Tibial nerve (tissue), 4 donors: ENCODE measurements at places on chromosomes 12 and 14. TPM values are rescaled to one million over a fixed set of nuclear protein-coding genes. Genes with fewer than 3 reads are reported as not detected.
A peak's percentile ranks its signal among the peaks of the same experiment; 100 is the strongest.

GRCh38 chr12:100141998-100142850, 450 bp downstream of the BLTP3B start:
- peak; percentile 49 for DNase-seq

DNA sequence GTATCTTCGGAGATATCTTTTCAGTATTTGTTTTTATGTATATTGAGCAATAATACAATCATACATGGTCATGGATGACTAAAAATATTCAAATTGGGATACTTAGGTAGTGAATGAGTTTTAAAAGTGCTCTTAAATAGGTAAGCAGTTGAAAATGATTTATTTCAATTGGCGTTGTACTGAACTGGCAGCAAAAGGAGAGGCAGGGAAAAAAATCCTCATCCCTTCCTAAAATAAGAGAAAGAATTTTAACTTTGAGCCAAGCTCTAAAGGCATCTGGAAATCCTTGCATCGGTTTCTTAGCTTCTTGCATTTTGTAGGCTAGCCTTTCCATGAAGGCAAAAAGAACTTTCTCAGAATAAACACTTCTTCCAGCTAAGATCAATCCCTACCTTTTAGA, 125.2 kb downstream of the MGST1 start:
- no peak for DNase-seq

DNA sequence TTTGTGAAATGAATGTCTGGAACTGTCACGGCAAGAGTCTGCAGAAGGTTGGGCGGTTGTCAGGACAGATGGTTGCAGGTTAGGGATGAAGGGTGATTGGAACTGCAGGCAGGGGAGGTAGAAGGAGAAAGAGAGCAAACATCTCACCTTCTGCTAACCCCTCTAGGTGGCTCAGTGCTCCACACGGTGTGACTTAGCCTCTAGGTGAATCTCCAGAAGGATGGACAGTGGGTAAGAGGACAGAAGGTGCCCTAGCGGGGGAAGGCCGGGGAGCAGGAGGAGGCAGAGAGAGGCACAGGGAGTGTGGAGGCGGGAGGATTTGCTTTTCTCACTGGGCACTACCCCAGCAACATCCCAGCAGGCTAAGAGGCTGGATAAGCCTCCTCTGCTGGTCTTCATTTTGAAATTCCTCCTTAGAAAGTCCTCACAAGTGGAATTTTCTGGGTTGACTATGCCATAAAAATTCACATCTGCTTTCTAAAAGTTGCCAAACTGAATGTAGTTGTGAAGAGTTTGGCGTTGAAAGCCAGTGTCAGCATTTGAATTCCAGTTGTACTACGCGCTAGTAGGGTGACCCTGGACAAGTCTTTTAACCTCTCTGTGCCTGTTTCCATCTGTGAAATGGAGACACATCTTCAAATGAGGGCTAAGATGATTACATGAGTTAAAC, 10.7 kb upstream of the GPR68 start:
- no peak for DNase-seq

- DNase-seq, result no peak
These were observed 20.2 kb downstream of the DCAF4 start for GRCh38 chr14:72946491-72946890.

DNA sequence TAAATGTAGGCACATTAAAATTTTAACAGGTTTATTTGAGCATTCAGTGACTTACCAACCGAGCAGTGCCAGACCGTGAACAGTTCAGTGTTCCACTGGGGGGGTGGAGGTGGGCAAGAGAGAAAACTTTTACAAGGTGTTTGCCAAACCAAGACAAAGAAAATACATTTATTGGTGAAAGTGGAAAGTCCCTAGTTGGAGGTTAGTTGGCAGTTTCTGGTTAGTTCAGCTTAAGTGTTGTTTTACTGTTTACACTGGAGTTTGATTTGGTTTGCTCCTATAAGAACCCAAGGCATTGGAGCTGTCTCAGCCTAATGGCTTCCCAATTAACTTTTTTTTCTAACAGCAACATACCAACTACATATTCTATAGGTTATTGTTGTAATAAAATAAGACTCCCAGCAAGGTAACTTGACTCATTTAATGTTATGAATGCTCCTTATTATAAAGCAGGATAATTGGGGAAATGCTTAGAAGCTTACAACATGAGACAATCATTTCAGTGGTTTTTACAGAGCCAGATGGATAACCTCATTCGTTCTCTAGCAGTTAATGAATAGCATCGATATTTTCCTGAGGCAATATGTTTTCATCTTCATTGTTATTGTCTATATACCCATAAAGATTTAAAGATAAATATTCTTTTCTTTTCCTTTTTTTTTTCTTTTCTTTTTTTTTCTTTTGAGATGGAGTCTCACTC, 115.8 kb downstream of the ETNK1 start:
- no peak for DNase-seq

DNA sequence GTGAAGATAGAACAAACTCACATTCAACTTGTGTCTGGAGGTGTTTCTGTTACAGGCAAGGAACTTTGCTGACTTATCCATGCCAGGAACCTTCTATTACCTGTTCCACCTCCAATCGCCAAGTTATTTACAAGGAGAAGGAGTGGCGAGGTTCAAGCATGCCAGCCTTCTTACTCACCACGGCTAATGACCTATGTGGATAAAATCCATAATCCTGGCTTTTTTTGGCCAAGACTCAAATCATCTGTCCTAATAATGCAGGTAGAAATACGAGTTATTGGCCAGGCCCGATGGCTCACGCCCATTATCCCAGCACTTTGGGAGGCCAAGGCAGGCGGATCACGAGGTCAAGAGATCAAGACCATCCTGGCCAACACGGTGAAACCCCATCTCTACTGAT, 241.6 kb downstream of the TMEM132D start:
- DNase-seq, result no peak

GRCh38 chr14:104927901-104928300, 3.2 kb downstream of the PLD4 start:
- no peak for DNase-seq

DNA sequence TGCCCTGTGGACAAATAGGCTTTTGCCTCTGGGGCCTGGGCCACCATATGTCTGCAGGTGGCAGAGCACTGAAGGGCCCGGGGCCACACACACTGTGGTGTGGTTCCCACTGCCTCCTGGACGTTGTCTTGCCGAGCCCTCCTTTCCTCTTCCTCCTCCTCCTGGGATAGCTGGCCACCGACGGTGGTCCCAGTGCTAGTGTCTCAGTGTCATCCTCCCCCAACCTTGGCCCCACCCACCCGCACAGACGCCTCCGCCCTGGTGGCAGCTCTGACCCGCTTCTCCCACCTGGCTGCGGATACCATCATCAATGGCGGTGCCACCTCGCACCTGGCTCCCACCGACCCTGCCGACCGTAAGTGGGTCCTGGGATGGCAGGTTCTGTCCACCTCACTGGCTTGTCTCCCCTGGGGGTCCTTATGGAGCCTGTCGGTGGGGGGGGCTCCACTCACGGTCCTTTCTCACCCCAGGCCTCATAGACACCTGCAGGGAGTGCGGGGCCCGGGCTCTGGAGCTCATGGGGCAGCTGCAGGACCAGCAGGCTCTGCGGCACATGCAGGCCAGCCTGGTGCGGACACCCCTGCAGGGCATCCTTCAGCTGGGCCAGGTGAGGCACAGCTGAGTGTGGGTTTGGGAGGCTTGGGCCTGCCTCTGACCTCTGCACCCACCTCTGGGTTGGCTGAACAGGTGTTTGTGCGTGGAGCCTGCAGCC, 23.5 kb downstream of the HIP1R start:
- no peak for DNase-seq

DNA sequence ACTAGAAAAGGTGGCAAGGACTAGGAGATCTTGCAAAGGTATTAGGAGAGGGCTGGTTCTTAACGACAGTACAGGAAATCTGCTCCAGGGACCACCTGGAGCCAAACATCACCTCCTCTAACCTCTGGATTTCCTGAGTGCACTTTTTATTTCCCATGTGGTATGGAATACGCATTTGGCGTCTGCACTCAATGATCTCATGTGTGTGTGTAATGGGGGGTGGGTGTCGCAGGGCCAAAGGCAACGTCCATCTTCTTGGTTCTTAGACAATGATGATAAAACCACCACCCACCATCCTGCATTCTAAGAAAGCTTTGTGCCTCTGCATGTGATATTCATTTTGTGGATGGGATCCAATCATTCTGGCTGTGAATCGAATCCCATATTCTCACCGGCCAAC, 68.8 kb downstream of the CLMN start:
- no peak for DNase-seq

DNA sequence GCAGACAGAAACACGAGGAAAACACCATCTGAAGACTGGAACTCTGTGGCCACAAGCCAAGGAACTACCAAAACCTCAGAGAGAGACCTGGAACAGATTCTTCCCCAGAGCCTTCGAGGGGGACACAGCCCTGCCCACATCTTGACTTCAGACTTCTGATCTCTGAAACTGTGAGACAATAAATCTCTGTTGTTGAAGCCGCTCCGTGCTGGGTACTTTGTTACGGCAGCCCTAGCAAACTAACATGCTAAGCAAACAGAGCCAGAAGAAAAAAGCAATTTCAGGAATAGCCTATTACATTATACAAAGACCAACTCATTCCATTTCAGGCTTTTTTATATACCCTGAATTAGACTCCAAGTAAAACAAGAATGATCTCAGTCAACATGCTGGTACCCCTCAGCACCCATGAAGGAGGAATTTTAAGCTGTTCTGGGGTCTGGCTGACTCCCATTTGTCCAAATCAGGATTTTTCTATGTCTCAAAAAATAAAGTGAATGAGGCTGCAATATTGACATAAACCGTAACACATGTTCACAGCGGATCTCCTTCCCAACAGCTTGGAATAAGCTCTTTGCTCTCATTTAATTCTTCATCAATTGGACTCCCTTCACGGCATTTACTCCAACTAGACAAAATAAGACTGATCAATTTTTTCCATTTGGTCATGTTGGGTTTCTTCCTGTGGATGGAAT, 190.1 kb downstream of the FOXN3 start:
- no peak for DNase-seq

DNA sequence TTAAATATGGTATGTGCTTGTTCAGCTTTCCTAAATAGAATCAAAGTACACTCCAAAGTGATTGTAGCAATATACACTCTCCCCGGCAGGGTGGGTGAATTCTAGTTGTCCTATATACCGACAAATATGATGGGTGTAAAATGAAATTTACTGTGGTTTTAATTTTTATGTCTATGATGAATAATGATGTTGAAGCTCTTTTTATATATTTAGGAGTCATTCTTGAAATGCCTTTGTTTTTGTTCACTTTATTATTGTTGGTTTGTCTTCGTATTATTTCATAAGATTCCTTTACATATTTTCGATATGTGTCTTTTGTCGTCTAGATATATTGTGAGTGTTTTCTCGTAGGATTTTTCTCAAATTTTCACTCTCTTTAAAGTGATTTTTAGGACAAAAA, 105.7 kb downstream of the PDE3A start:
- no peak for DNase-seq

DNA sequence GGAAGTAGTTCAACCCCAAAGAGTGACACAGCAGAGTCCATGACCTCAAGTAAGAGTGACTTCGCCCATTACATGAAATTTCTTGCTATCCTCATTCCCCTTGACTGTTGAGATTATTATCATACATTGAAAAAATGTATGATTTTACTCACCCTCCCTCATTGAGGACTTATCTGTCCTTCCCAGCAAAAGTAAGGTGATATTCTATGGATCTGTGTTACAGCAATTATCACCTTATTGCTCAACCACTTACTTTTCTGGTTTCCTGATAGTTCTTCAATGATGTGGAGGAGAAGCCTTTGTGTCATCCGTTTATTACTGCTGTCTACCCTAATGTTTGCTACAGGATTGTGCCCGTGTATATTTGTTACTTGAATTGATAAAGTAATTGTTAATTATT, 306.2 kb downstream of the TRHDE start:
- DNase-seq, result no peak

DNA sequence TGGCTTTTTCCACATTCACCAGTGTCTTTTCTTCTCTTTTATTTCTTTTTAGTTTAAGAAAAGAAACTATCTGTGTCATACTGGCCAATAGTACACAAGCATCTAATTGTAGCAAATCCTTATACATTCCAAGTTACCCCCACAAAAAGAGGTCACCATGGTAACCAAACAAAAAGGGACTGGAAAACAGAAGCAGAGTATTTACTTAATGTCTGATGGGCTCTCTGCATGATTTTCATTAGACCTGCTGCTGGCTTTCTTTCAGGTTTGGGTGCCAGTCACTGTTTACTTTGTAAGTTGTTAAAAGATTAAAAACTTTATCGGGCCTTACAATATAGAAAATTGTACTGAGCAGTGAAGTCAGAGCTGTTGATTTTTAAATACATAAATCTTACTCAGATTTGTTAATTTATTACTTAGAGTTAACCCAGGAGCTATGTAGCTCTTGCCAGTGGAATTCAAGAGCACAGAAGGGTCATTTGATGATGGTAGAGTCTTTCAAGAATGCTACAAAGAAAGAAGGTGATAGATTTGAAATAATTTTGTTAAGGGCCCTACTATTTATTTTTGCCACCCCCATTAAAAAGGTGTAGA, 123.9 kb downstream of the BRMS1L start:
- no peak for DNase-seq

GRCh38 chr12:104604070-104604994, 147.6 kb downstream of the CHST11 start:
- DNase-seq, result peak; percentile 65

GRCh38 chr12:105850103-105850968, 288.4 kb downstream of the NUAK1 start:
- no peak for DNase-seq

- DNase-seq, result no peak
These were observed 57.0 kb upstream of the FBRSL1 start for GRCh38 chr12:132432721-132433577.

- no peak for DNase-seq
These were observed 58.3 kb downstream of the ANAPC7 start for GRCh38 chr12:110345176-110345661.

- DNase-seq, result no peak
These were observed 61.5 kb downstream of the DHRS2 start for GRCh38 chr14:23697680-23698079.

- peak; percentile 17 for DNase-seq
These were observed at the start of gene ANKLE2 for GRCh38 chr12:132761032-132761920. ANKLE2 (minus strand) TSS chr12:132761832; CDS start chr12:132761798, 34 bp downstream.

- no peak for DNase-seq
These were observed 586.0 kb downstream of the FLRT2 start for GRCh38 chr14:86115972-86116371.

DNA sequence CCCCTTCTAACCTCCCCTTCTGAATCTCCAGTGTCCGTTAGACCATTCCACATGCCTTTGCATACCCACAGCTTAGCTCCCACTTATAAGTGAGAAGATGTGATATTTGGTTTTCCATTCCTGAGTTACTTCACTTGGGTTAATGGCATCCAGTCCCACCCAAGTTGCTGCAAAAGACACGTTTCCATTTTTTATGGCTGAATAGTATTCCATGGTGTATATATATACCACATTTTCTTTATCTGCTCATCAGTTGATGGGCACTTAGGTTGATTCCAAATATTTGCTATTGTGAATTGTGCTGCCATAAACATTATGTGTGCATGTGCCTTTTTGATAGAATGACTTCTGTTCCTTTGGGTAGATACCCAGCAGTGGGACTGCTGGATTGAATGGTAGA, 67.8 kb downstream of the MVK start:
- DNase-seq, result no peak

- no peak for DNase-seq
These were observed 800.2 kb downstream of the FSCB start for GRCh38 chr14:43706900-43707299.

The C1RL gene
- total RNA-seq, result 214 TPM

The SOX5 gene
- total RNA-seq, result 24.0 TPM

The RFLNA gene
- 19.4 TPM for total RNA-seq

The MYO1H gene
- not detected for total RNA-seq

The RNF31 gene
- total RNA-seq, result 112 TPM

The NINJ2 gene
- total RNA-seq, result 16.7 TPM

The RPGRIP1 gene
- total RNA-seq, result not detected

The TTC7B gene
- total RNA-seq, result 40.8 TPM

The INSM2 gene
- total RNA-seq, result not detected

The MANSC4 gene
- total RNA-seq, result 1.5 TPM

The SLC25A47 gene
- total RNA-seq, result not detected

The PAX9 gene
- total RNA-seq, result 1.3 TPM
